ENCODE measurements at places on chromosomes 4 and X. TPM values are rescaled to one million over a fixed set of nuclear protein-coding genes. Genes with fewer than 3 reads are reported as not detected.

FOXR2 gene
- not detected for total RNA-seq

NEXMIF gene
- 0.24 TPM for total RNA-seq

SHROOM4 gene
- not detected for total RNA-seq

ASB11 gene
- not detected for total RNA-seq

- no peaks in the 10 kb centered on the region for H3K27me3 ChIP-seq
- H3K4me3 ChIP-seq: no peak overlapping the region
- no peak for ATAC-seq
- no peaks in the 10 kb centered on the region for H3K4me1 ChIP-seq
- no peak overlapping the region for H3K27ac ChIP-seq
These were observed 236.0 kb upstream of the VCX3A start for GRCh38 chrX:6770936-6771335.

GRCh38 chr4:17587094-17587822 is 10.3 kb downstream of the LAP3 start:
- H3K27me3 ChIP-seq: no peaks in the 10 kb centered on the region
- no peak for ATAC-seq
- H3K27ac ChIP-seq: no peak overlapping the region
- peaks cover 100% of the 10 kb centered on the region for H3K36me3 ChIP-seq
- no peak overlapping the region for H3K4me3 ChIP-seq
- H3K4me1 ChIP-seq: no peaks in the 10 kb centered on the region

RPL39 gene
- total RNA-seq: 3,257 TPM

GRCh38 chr4:39023059-39023458 is 9.2 kb downstream of the TMEM156 start:
- no peak overlapping the region for H3K4me3 ChIP-seq
- H3K27me3 ChIP-seq: no peaks in the 10 kb centered on the region
- peaks cover 5% of the 10 kb centered on the region for H3K4me1 ChIP-seq

DNA sequence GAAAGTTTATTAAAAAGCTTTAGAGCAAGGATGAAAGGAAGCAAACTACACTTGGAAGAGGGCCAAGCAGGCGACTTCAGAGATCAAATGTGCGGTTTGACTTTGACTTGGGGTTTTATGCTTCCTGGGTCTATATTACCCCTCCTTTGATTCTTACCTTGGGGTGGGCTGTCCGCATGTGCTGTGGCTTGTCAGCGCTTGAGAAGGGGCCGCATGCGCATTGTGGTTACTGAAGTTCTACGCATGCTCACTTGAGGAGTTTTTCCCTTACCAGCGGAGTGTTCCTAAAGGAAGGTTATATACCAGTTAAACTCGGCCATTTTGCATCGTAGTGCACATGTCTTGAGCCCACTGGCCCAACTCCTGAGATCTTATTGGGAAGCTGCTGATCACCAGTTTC is 9.9 kb downstream of the ZNF157 start:
- peak overlapping the region; percentile 61 for H3K4me3 ChIP-seq
- H3K36me3 ChIP-seq: no peaks in the 10 kb centered on the region
- ATAC-seq: peak; percentile 59
- H3K4me1 ChIP-seq: peaks cover 4% of the 10 kb centered on the region

DNA sequence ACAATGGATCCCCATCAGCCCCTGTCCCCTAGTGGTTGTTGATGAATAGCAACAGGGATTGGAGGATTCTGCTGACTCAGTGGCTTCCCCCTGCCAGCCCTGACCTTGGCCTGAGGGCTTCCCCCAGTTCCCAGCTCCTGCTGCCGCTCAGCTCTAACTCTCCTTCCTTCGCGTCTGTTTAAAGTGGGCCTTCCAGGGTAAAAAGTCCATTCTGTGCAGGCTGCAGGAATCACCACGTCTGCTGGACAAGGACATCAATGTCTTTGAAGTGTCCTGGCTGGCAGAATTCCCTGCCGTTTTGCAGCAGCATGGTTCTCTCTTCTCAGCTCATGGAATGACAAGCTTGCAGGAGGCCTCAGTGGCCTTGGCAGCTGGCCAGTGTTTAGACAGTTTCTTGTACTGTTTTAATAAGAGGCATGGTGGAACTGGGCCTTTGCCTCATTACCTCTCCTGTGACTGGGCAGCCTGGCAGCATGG is 152.5 kb upstream of the STX18 start:
- no peak for ATAC-seq
- no peak overlapping the region for H3K4me3 ChIP-seq
- H3K27ac ChIP-seq: no peak overlapping the region
- H3K27me3 ChIP-seq: no peaks in the 10 kb centered on the region
- peaks cover 8% of the 10 kb centered on the region for H3K36me3 ChIP-seq

GRCh38 chrX:109343671-109344070 is 138.2 kb downstream of the GUCY2F start:
- ATAC-seq: no peak
- no peak overlapping the region for H3K4me3 ChIP-seq
- no peaks in the 10 kb centered on the region for H3K36me3 ChIP-seq
- H3K27me3 ChIP-seq: no peaks in the 10 kb centered on the region

DNA sequence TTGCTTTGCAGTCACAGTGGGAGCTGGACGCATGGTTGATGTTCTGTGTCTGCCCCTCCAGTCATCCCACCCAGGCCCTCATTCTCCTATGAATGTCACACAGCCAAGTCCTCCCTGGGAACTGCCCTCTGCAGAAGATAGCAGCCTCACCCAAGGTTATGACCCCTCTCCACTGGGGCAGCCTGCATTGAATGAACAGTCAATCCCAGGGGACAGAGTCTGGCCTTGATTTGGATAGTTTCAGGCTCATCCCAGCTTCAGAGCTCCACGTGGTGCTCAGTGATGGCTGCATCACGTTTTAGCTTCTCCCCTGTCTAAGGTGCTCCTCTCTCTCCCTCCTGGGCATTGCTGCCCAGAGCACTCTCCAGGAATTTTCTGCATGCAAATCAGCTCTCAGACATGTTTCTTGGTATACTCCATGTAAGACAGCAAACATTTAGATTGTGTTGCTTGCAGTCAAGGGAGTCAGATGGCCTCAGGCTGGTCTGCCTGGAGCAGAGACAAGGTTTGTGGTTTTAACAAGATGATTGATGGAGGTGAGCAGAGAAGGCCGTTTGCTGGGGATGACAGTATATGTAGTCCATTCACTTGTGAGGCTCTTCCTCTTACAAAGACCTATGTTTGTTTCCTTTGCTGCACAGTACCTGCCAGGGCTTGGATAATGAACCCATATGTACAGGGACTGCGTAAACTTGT is 56.1 kb upstream of the MSX1 start:
- H3K27me3 ChIP-seq: peaks cover 7% of the 10 kb centered on the region
- no peak for ATAC-seq
- H3K4me3 ChIP-seq: no peak overlapping the region
- no peaks in the 10 kb centered on the region for H3K36me3 ChIP-seq
- no peaks in the 10 kb centered on the region for H3K4me1 ChIP-seq

GRCh38 chr4:109572154-109572553 is 12.1 kb downstream of the MCUB start:
- no peak overlapping the region for H3K27ac ChIP-seq
- H3K27me3 ChIP-seq: no peaks in the 10 kb centered on the region
- H3K4me3 ChIP-seq: no peak overlapping the region
- no peaks in the 10 kb centered on the region for H3K36me3 ChIP-seq
- no peak for ATAC-seq

GRCh38 chr4:164876700-164877324 is at the start of gene APELA:
Gene APELA, plus strand, starts transcription at chr4:164877178. Its CDS starts 154 bp downstream, at chr4:164877332.
- no peaks in the 10 kb centered on the region for H3K36me3 ChIP-seq
- H3K27me3 ChIP-seq: peaks cover 5% of the 10 kb centered on the region
- H3K4me3 ChIP-seq: no peak within 1 kb of the TSS
- no peaks in the 10 kb centered on the region for H3K4me1 ChIP-seq
- no peak within 1 kb of the TSS for H3K27ac ChIP-seq
- ATAC-seq: no peak

TBC1D8B gene
- 0.84 TPM for total RNA-seq

PDHA1 gene
- 89.1 TPM for total RNA-seq

- no peaks in the 10 kb centered on the region for H3K36me3 ChIP-seq
- H3K27me3 ChIP-seq: peaks cover 44% of the 10 kb centered on the region
- no peak overlapping the region for H3K27ac ChIP-seq
- ATAC-seq: peak; percentile 71
- peak overlapping the region; percentile 52 for H3K4me3 ChIP-seq
These were observed 593 bp downstream of the SH3RF1 start for GRCh38 chr4:169269916-169270809.

EDA2R gene
- total RNA-seq: 7.0 TPM

KCNIP4 gene
- not detected for total RNA-seq

- H3K4me3 ChIP-seq: no peak overlapping the region
- no peaks in the 10 kb centered on the region for H3K4me1 ChIP-seq
- no peaks in the 10 kb centered on the region for H3K36me3 ChIP-seq
- H3K27ac ChIP-seq: no peak overlapping the region
- no peak for ATAC-seq
These were observed 289.7 kb upstream of the ANXA10 start for GRCh38 chr4:167802463-167803212.

DNA sequence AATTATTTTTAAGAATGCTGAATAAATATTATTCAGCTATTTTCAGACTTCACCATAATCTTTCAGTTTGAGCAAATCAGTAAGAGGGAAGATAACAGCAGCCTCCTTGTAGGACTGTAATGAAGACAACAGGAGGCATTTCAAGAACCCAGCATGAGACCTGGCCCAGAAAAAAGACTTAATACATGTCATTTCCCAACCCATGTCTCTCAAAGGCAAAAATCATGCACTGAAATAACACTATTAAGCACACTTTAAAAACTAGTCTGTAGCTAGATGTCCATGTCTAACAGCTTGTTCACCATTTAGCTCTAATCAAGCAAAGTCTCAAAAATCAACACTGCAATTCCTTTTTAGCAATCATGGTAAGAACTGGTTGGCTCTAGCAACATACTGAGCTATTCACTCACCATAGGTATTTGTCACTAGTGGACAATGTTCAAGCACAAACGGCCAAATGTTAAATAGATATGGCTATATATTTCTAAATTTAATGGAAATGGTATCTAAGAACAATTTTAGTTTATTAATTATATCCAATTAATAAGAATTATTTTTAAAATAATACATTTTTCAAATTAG is 109.9 kb downstream of the WDFY3 start:
- no peak overlapping the region for H3K4me3 ChIP-seq
- no peaks in the 10 kb centered on the region for H3K4me1 ChIP-seq
- H3K27me3 ChIP-seq: peaks cover 6% of the 10 kb centered on the region
- H3K27ac ChIP-seq: no peak overlapping the region
- ATAC-seq: no peak

DNA sequence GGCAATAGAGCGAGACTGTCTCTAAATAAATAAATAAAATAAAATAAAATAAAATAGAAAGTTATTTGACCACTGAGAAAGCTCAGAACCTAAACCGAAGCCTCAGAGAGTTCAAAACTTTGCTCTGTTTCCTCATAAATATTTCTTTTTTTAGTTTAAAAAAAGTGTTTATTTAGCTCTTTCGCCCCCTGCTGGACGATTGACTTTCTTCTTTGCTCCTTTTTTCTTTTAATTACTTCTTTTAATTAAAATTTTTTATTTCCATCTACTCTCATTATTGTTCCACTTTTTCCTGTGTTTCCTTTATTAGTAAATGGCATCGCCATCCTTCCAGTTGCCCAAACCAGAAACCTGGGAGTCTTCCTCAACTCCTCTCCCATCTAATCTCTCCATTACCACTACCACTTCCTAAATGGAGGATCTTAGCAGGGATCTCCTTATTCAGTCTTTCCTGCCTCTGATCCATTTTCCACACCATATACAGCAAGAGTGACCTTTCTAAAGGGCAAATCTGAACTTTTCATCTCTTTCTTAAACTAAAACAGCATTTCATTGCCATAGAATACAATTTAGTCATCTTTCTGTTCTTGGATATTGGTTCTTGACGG is 728 bp upstream of the IL13RA2 start:
- H3K27ac ChIP-seq: no peak overlapping the region
- no peak for ATAC-seq
- no peak overlapping the region for H3K4me3 ChIP-seq
- H3K27me3 ChIP-seq: no peaks in the 10 kb centered on the region
- H3K4me1 ChIP-seq: no peaks in the 10 kb centered on the region

- H3K27me3 ChIP-seq: no peaks in the 10 kb centered on the region
- no peaks in the 10 kb centered on the region for H3K36me3 ChIP-seq
- no peaks in the 10 kb centered on the region for H3K4me1 ChIP-seq
- no peak overlapping the region for H3K4me3 ChIP-seq
- ATAC-seq: no peak
- no peak overlapping the region for H3K27ac ChIP-seq
These were observed 246.8 kb downstream of the ADGRL3 start for GRCh38 chr4:61446941-61447340.

ETDC gene
- not detected for total RNA-seq

ALG13 gene
- total RNA-seq: 49.0 TPM

TRAM1L1 gene
- total RNA-seq: not detected

DNA sequence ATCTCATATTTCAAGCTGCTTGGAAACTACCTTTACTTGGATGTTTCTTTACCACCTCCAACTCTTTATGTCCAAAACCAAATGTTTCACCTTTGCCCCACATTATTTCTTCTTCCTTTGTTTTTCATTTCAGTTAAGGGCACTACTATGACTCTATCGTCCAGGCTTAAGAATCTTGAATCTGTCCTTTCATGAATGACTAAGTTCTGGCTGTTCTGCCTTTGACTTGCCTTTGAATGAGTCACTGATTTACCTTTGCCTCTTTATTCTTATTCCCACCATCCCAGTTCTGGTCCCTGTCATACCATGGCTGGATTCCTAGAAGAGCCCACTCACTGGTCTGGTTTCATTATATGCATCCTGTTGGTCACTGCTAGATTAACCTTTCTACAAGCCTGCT is 30.6 kb upstream of the PLAC1 start:
- H3K27me3 ChIP-seq: peaks cover 12% of the 10 kb centered on the region
- ATAC-seq: peak; percentile 72
- no peak overlapping the region for H3K27ac ChIP-seq
- no peak overlapping the region for H3K4me3 ChIP-seq
- no peaks in the 10 kb centered on the region for H3K36me3 ChIP-seq

- no peaks in the 10 kb centered on the region for H3K4me1 ChIP-seq
- no peak overlapping the region for H3K4me3 ChIP-seq
- no peak for ATAC-seq
- H3K27ac ChIP-seq: no peak overlapping the region
- no peaks in the 10 kb centered on the region for H3K27me3 ChIP-seq
These were observed 7.6 kb downstream of the PLXNB3 start for GRCh38 chrX:153771415-153772315.

DNA sequence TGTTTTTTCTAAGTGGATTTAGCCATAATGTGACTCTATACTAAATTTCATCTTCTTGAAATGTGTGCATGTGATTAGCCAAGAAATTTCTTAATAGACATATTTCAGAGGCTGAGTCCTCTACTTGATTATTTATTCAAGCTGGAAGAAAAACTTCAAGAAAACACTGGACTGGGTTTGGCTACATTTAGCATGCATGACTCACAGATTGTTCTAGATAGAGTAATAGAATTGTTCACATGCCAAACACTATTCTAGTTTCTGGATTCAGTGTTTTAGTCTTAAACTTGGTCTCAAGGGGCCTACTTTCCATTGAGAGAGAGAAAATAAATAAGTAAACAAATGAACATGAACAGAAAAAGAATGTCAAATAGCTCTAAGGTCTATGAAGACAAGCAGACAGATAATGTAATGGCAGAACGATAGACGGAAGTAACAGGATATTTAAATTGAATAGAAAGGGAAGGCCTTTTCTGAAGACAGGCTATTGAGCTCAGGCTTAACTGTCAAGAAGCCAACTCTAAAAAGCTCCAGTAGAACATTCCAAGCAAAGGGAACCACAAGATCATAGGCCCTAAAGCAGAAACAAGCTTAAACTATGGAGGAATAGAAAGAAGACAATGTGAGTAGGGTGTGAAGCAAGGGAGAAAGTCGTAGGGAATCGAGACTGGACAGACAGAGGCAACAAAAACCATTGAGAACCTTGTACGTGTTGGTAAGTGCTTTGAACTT is 104.6 kb downstream of the TMEM144 start:
- no peaks in the 10 kb centered on the region for H3K4me1 ChIP-seq
- no peak for ATAC-seq
- no peak overlapping the region for H3K27ac ChIP-seq
- H3K4me3 ChIP-seq: no peak overlapping the region
- no peaks in the 10 kb centered on the region for H3K36me3 ChIP-seq
